ENCODE measurements at places on chromosomes 12 and 14. TPM values are rescaled to one million over a fixed set of nuclear protein-coding genes. Genes with fewer than 3 reads are reported as not detected.

The GPR68 gene
- 14.0 TPM for total RNA-seq

DNA sequence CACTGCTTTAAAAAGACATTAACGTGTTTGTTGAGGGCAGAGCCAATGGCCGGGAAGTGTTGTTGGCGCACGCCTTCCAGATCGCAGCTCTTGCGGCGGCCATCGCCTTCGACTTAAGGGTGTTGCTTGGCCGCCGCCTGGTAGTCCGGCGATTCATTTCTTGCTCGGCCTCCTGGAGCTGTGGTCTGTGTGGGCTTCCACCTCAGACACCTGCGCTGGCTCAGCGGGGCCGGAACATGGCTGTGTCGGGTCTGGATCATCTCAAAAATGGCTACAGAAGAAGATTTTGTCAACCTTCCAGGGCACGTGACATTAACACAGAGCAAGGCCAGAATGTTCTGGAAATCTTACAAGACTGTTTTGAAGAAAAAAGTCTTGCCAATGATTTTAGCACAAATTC is 24.7 kb downstream of the GALNT4 start:
- no peak for DNase-seq

- no peak for DNase-seq
These were observed 79.9 kb downstream of the NINJ2 start for GRCh38 chr12:583251-583869.

- DNase-seq = no peak
These were observed 140.8 kb upstream of the NEDD1 start for GRCh38 chr12:96766232-96766631.

The FOXN4 gene
- not detected for total RNA-seq

- no peak for DNase-seq
These were observed 179.0 kb downstream of the TSPAN9 start for GRCh38 chr12:3256103-3256631.

DNA sequence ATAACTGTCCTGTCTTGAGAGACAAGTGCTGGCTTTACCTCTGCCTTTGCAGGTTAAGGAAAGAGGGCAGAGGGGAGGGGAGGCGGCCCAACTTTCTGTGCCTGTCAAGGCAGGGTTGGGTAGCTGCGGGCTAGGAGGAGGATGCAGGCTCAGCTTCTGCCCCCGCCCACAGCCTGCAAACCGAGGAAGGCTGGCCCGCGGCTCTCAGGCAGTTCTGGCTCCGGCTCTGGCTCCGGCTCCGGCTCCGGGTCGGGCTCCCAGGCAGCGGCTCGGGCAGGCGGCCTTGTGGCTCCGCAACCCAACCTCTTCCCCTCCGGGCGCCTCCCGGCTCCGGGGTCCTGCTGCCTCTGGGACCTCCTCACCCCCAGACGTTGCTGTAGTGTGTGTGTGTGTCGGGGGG is 92.9 kb downstream of the TMEM30B start:
- no peak for DNase-seq

DNA sequence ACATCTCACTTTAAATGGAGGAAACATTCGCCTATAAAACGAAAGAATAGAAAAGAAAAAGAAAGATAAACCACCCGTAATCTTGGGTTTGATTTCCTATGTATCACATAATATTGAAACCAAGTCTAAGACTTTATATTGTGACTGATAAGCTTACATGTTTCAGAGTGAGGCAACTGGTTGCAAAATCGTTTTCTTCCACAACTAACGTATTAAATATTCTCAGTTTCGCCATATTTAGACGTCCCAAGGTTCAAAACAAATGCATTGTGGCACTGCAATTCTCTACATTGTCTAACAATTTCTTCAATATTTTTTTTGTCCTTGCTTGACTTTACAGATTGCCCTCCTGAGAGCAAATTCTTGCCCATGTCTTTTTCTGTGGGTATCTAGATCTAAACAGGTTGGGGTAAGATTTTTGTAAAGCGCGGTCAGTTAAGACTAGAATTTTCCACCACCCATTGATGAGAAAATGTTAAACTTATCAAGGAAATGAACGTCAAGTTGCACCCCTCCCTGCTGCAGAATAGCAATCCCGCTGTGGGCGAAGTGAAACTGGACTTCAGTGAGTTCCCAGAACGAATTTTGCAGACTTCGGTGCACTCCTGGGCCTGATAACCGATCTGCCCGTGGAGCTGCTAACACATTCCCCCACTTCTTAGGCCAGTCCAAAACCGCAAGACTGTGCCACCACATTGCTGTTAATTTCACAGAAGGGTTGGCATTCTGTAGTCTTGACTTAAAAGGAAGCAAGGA is 2.7 kb downstream of the TBX3 start:
- no peak for DNase-seq

The ACOT6 gene
- not detected for total RNA-seq

DNA sequence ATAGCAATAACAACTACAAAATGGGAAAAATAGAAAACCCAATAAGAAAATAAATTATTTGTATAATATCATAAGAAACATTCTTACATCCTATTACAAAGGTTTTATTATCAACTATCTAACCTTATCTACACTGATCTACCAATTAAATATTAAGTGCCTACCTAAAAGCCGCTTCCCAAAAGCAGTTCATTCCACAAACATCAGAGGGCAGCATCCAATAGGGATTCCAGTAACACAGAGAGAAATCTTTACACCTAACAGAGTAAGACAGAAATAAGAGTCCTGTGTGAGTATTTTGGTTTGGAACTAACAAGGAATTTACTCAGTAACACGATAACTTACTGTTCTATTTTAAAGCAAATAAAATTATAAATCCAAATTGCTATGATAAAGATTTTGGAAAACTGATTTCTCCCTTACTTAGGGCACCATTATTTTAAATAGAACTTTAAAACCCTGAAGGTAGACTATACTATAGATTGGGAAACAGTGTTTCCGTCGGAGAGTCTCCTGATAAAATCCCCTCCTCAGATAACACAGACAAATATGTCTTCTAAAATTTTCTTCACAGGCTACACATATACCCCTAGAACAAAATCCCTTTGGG is 15.0 kb downstream of the GXYLT1 start:
- no peak for DNase-seq

- no peak for DNase-seq
These were observed 4.2 kb downstream of the MLXIP start for GRCh38 chr12:122082621-122083356.

DNA sequence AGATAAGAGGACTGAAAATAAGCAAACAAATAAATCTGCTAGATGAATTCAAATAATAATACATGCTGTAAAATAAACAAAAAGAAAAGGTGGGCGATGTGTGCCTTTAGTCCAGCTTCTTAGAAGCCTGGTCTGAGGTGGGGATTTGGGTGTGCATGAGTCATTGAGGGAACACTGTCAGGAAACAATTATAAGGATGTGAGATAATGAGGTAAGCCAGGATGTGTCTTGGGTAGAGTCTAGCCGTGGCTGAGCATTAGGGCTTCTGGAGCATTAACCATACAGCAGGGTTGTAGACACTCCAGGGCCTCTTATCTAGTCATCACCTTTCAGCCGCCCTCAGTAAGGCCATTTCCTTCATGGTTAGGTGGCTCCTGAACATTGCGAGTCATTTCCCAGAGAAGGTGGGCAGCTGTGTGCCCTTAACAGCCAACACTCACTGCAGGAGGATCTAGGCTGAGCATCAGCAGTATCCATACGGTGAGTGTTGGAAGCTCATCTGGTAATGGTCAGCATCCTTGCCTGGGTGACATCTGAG is 405.6 kb downstream of the GLT1D1 start:
- DNase-seq = no peak

- no peak for DNase-seq
These were observed 10.3 kb upstream of the TRHDE start for GRCh38 chr12:72261885-72262284.

The PTPRQ gene
- total RNA-seq = not detected

GRCh38 chr12:118842866-118843265 is 138.5 kb upstream of the SRRM4 start:
- DNase-seq = no peak

The SIX4 gene
- 0.04 TPM for total RNA-seq

DNA sequence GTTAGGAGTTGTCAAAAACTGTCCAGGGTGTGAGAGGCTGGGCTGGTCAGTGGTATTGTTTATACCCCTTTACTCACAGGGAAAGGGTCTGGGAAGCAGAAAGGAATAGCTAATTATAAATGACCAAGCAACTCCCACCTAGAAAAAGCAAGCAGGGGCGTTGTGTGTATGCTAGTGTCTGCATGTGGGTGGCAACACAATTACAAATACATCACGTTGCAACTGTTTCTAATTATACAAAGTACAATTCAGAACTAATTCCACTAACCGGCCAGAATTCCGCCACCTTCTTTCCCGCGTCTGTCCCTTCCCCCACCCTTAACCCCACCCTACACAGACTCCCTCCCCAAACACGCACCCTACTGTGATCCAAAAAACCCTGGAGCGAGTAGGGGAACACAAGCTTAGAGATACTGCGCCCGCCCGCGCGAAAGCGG is 2.2 kb downstream of the DPF3 start:
- DNase-seq = no peak

The TEX52 gene
- total RNA-seq = not detected

All from activated naive CD8-positive, alpha-beta T cell treated with anti-CD3 and anti-CD28 coated beads for 36 hours (primary cell).